COLO829 (cell line): ENCODE measurements at places on chromosomes 7 and 10.
A peak's percentile ranks its signal among the peaks of the same experiment; 100 is the strongest.

DNA sequence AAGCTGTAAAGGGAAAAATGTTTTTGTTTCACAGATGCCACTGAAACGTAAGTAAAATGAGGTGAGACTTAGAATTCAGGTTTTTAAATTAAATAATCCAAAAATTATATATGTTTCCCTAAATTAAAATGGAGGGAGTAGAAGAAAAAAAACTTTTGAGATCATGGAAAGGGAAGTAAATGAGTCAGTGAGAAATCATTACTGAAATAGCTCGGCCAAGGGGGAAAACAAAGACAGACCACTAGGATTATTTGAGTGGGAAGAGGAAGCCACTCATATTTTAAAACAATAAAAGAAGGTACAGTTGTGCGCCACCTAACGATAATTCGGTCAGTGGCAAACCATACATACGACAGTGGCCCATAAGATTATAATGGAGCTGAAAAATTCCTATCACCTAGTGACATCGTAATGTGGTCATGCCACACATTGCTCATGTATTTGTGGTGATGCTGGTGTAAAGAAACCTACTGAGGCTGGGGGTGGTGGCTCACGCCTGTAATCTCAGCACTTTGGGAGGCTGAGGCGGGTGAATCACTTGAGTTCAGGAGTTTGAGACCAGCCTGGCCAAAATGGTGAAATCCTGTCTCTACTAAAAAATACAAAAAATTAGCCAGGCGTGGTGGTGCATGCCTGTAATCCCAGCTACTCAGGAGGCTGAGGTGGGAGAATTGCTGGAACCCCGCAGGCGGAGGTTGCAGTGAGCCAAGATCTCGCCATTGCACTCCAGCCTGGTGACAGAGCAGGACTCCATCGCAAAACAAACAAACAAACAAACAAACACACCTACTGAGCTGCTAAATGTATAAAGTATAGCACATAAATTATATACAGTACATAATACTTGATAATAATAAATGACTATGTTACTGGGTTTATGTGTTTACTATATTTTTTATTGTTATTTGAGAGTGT lies 64.7 kb downstream of the MKX start:
- DNase-seq = no peak

- no peak for DNase-seq
Observed at GRCh38 chr10:116431598-116431997, 4.0 kb downstream of the PNLIPRP3 start.

GRCh38 chr10:99621454-99622251 lies 1.4 kb upstream of the SLC25A28 start:
- no peak for DNase-seq

- DNase-seq = no peak
Observed at GRCh38 chr10:100733329-100733728, 12.1 kb upstream of the PAX2 start.

DNA sequence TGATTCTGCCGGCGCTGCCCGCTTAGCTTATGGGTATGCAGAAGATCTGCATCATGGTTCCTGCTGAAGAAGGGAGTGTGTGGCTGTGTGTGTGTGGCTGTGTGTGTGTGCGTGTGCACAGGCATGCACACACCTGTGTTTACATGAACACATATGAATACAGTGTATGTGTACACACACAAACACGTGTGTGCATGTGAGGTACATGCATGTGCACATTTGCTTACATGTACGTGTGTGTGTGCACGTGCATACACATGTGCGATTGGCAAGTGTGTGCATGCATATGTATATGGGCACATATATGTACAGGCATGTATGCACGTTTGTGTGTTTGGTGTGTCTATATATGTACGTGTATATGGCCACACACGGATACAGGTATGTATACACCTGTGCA lies 16.4 kb upstream of the FAM20C start:
- DNase-seq = no peak

- DNase-seq = no peak
Observed at GRCh38 chr10:130498934-130499333, 362.7 kb downstream of the GLRX3 start.

- no peak for DNase-seq
Observed at GRCh38 chr7:10120936-10121335, 852.7 kb upstream of the PHF14 start.

DNA sequence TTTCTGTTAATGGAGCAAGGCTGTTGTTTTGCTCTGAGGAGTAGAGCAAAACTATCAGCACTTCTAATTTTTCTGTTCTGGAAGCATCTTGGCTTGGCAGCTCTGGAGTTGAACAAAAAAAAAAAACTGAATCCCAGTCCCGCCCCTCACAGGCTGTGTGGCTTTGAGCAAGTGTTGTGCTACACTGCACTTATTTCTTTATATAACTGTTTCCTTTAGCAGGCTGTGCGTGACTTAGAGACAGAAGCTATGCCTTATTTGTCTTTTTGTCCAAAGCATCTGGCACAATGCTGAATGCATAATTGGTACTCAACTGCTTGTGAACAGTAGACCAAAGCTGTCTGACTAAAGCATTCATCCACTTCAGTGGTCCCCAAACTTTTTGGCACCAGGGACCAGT lies 96.1 kb downstream of the AMPH start:
- DNase-seq = no peak

GRCh38 chr7:28361551-28361950 lies 50.8 kb upstream of the CREB5 start:
- DNase-seq = no peak

DNA sequence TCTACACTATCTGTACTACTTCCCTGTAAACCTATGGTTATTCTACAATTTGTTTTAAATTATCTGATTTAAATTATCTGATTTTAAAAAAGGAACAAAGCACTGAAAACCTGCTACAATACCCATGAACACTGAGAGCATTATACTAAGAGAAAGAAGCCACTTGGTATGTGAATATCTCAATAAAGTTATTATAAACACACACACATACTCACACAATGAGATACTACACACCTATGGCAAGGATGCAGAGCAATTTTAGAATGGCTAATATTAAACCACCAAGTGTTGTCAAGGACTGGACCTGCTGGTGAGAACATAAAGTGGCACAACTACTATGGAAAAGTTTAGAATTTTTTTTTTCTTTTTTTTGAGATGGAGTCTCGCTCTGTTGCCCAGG lies 82.7 kb downstream of the IGF2BP3 start:
- no peak for DNase-seq

DNA sequence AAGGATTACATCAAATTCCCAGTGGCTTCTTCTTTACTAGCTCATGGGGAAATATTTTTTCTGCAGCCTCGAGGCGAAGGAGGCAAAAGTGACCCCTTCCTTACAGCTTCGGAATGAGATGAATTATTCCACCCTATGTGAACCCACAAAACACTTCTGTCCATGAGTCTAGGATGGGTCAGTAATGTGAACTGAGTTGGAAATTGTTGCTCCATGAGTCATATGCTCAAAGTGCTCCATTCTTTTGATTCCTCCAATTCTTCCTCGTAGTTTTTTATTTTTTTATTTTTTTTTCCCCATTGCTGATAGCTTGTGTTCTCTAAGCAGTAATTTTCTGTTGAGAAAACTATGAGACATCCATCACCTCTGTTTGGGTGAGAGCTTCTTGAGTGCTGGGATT lies 31.7 kb upstream of the FAM204A start:
- DNase-seq = peak; percentile 28

- DNase-seq = no peak
Observed at GRCh38 chr7:148306759-148307158, 283.8 kb upstream of the C7orf33 start.

- DNase-seq = no peak
Observed at GRCh38 chr7:13541326-13541725, 448.1 kb downstream of the ETV1 start.

DNA sequence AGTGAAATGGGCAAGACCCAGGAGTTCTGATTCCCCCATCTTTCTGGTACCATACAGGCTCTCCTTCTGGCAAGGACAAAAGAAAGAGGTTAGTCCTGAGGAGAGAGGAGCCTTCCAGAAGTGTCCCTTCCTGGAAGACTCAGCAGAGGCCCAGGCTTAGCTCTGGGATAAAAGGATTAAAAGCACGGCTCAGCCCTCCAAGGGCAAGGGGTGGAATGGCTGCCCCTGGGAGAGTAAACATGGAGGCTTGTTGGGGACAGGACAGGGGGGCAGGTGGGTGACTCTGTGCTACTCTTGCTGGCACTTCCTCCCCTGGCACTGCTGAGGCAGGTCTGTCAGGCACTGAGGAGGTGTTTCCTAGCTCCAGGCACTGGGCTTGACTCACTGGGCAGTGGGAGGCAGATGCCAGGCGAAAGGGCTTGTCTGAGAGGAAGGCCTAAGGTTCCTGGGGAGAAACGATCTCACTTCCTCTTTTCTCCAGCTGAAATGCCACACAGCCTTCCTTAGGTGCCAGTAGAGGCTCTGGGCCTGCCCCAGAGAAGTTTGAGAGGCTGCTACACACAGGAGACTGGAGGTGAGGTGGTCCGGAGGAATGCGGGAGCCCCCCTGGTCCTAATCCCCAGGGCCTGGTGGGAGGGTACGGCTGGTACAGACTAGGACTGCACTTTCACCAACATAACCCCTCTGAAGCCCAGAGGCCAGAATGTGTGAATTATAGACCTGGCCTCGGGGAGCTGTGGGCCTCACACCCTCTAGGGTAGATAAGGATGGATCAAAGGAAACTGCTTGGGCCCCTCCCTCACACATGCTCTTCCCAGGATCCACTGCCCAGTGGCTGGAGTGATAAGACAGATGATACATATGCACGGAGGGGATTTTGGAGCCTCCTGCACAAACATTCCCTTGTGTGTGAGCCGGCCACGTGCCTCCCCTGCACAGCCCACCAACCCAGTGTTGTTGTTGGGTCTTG lies 63.2 kb upstream of the PODXL start:
- no peak for DNase-seq

DNA sequence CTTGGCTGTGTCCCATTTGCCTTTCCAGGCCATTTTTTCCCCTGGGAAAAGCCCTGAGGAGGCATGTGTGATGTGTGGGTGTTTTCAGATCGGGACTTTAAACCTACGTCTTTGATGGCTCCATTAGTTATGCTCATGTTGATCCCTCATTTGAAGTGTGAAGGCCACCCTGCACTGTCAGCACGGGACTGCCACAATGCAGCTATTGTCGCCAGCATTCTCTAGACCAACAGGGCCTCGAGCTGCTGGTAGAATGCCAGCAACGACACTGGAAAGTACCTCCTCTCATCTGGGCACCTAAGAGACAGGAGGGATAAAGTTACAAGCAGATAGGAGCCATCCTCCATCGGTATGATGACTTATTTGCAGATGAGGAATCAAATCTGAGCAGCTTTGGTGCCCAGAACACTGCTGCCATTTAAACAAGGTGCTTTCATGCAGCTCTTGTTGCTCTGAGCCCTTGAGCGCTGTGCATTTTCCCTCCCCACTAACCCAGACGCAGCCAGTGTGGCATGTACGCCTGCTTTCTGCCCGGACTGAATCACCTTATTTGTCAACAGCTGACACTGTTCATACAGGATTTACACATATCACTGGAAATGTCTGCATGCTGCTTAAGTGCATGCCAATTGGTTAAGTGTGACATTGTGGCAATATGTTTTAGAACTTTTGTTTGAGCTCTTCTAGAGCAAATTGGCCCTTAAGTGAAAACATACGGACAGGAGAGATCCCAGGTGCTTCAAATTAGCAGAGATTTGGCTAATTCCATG lies 175.0 kb upstream of the PITRM1 start:
- DNase-seq = no peak

GRCh38 chr7:36615852-36616540 lies 108.3 kb downstream of the AOAH start:
- no peak for DNase-seq

- DNase-seq = no peak
Observed at GRCh38 chr7:123012435-123012834, 16.9 kb upstream of the TAS2R16 start.

DNA sequence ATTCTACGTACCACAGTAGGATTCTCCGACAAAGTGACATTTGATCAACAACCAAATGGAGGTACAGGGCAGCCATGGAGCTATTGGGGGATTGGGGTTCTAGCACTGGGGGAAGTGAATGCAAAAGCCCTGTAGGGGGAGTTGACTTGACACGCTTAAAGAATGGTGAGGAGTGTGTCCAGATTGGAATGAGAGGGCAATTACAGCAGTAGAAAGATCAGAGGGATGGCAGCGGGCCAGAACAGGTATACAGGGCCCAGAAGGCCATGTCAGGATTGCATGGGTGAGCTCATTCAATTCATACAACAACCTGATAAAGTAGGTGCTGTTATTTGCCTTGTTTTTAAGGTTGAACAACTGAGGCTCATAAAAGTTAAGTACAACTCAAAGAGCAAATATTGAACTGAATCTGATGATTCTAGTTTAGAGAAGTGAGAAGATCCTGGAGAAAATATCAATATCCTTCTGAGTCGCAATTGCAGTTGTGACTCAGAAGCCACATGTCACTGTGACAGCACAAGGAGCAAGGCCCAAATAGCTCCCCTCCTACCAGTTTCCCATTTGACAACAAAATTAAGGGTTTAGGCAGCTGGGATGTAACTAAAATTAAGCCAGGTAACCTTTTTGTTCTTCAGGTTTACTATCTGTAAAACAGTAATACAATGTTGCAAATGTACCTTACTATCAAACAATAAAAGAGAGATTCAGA lies 28.0 kb upstream of the CTTNBP2 start:
- no peak for DNase-seq

- DNase-seq = no peak
Observed at GRCh38 chr10:125094806-125095205, 65.6 kb downstream of the CTBP2 start.

GRCh38 chr7:151455690-151456089 lies 15.7 kb upstream of the CRYGN start:
- DNase-seq = no peak

GRCh38 chr10:68562661-68563570 lies 2.8 kb downstream of the TET1 start:
- DNase-seq = no peak

DNA sequence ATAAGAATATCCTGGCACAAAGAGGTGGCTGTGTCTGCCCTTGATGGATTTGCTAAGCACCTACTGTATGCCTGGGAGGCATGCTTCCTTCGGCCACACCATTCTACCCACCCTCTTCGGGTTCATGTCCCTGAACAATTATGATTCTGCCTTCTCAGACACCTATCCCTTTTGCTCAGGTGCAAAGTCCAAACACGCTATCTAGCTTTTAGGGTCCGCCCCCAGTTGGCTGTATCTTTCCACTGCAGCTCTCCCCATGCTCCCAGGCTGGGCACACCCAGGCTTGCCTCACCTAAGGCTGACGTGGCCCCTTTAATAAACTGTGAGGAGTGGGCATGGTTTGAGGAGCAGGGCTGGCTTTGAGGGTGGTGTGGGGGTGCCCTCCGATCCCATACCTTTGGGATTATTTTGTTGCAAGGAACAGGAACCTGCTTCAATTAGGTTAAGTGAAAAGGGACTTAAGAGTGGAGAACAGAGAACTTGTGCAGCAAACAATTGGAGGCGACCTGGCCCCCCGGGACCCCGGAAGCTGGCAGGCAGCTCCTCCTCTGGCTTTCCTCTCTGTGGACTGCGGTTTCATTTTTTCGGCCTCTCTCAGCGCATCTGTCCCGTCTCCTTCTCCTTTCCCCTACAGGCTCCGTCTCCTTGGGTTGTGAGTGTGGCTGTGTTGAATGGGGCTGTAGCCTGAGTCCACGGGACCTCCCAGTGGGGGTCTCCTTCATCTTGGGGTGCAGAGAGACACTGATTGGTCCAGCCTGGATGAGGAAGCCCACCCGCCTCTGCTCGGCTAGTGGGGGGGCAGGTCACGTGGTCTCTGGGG lies 3.8 kb downstream of the CLIP2 start:
- no peak for DNase-seq
